Heart left ventricle (tissue), 16 donors: ENCODE measurements at places on chromosomes 7 and 10. TPM values are rescaled to one million over a fixed set of nuclear protein-coding genes. Genes with fewer than 3 reads are reported as not detected.

DNA sequence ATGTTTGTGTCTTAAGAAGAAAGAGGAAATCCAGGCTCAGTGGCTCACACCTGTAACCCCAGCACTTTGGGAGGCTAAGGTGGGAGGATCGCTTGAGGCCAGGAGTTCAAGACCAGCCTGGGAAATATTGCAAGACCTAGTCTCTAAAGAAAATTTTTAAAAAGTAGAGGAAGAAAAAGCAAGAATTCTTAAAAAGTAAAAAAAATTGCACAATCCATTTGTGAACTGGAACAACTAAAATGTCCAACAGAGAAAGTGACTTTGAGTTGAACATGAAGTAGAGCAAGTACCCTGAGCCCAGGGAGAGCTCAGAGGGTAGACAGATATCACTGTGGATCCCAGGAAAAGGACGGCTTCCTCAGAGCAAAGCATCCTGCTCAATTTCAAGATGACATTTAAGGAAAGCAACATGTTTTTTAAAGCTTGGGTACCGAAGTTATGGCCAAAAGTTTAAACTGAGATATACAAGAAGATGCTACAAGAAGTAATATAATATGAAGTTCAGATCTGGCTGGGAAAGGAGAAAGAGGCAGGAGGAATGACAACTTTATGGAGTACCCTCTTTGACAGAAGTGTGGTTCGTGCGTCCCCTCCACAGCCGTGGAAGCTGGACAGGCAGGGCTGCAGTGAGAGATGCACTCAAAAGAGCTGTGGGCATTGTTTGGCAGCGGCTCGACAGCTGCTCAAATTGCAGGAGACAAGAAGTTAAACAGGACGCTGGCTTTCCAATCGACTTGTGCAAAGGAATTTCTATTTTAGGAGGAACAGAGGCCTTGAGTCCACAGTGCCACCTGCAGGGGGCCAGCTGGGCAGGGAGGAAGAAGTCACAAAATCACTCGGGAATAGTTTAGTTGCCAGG lies 201.3 kb downstream of the JCAD start:
- peak; percentile 78 for DNase-seq

The ASZ1 gene
- total RNA-seq: not detected

The WNT2 gene
- not detected for total RNA-seq

- DNase-seq: no peak
These were observed 47.5 kb downstream of the FEZF1 start for GRCh38 chr7:122257056-122257455.

DNA sequence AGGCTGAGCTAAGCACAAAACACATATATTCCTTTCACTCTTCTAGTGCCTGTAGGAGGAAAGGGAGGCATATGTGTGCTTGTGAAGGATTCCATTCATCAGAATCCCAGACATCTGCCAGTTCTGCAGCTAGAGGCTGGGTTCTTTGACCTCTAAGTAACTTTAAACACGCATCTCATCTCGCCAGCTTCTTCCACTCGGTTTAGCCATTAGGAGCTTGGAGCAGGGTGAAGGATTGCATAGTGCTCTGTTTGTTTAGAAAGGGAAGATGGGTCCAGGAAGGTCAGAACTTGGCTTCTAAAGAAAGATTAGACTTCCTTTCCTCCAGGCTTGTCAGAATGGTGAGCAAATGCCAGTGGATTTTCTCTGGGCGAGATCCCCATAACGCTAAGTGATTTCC lies 43.6 kb downstream of the HK1 start:
- DNase-seq: no peak

DNA sequence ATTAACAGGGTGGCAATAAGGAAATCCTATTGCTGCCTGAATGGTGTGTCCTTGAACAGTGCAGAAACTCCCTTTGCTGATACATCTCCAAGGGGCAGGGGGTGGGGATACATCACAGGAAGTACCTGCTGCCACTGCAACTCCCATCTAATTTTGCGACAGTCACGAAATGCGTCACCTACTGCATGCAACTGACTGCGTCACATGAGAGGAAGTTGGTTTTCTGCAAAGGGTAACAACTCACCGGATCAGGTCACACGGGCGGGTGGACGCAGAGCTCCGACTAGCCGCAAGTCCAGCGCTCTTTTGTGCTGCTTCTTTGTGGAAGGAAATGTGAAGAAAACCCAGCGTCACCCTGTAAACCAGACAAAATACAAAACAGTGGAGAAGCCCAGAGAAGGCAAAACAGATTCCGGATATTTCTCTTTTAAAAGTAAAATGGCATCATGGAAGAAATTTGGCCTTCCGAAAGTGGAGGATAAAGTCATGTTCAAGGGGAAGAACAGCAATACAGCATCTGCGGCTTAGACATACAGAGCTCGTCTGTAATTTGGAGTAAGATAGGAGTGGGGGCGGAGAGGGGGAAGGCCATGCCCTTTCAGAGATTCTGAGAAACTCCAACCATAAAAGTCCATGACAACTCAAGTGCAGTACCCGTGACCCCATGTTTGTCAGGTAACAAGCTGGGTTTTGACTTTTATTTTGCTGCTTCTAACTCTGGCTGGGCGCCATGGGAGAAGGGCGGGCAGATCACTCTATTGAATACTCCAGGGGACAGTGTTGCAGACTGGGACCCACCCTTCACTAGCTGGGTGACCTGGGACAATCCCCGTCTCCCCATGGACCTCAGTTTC lies 32.3 kb upstream of the PLEKHS1 start:
- DNase-seq: no peak

DNA sequence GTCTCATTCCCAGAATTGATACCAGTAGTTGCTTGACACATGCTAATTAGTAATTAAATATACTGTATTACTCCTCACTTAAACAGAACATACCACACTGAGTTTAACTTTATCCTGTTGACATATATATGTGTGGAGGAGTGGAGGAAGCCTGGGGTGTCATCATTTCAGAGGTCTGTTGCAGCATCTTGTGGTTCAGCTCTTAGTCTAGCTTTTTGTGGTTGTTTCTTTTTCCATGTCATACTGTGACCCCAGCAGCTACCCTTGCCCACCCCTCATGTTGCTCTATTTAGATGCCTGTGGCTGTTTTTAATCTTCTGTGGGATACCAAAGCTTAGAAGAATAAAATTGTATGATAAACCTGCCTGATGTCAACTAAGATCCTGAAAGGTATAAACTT lies 875.4 kb downstream of the LRMDA start:
- DNase-seq: no peak

GRCh38 chr7:19293431-19293830 lies 148.2 kb upstream of the FERD3L start:
- no peak for DNase-seq

DNA sequence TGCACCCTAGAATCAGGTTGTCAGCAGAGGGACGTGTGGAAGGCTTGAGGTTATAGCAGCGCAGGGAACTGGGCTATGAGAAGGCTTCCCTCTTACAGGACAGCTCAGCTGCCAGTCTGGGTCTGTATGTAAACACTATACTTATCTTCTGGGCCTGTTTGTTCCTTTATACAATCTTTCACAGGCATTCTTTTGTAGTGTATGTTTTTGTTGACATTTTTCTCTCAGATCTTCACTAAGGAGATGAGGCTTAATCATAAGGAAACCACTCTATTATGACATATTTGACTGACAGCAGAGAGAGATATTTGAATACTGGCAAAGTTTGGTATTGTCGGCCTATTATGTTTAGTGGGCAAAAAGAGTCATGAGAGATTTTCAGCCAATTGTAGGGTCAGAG lies 929 bp downstream of the GBF1 start:
- DNase-seq: no peak

DNA sequence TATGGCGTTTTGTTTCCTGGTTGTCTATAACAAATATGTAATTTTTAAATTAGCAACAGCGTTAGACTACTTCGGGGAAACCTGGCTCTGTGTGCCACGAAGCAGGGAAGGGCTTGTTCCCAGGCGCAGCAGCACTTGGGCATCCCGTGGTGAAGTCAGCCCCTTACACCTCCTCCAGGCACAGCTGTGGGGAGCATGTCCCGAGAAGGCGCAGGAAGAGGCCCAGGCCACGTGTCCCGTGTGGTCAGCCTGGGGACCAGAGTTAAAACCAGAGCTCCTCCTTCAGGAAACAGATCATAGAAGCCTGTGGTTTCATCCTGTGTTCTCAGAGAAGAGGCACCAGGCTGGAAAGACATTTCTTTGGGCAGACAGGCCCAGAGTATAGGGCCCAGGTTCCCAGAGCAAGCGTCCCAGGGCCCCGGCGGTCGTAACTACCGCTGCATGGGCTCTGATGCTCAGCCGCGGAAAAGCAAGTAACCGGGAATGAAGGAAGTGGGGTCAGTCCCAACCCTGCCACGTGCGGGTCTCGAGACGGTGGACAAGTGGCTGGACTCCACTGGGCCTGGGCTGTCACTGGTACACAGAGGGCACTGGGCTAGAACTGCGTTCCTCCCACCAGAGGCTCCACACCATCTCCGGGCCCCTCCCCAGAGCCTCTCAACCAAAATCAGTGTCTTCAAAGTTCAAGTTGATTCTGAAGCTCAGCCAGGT lies 7.1 kb downstream of the NUDT1 start:
- peak; percentile 81 for DNase-seq

The MEOX2 gene
- total RNA-seq: 12.8 TPM

DNA sequence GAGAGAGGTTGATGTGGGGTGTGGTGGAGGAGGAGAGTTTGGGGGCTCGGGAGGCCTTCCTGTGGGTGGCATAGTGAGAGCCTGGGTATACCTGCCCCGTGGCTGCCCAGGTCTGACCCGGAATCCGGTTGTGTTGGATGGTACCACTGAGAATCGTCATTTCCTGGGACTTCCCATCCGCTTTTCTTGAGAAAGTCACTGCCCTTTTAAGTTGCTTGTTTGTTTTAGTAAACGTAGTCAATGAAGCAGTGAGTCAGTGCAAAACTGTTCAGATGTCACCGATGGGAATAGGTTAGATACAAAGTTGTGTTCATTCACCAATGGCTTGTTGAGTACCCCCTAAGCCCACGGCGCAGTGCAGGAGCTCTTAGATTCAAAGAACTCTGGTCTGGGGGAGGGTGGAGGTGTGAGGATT lies 285.8 kb downstream of the CAMK1D start:
- no peak for DNase-seq

- DNase-seq: no peak
These were observed 310.4 kb upstream of the IMMP2L start for GRCh38 chr7:111872450-111873325.

The GSTO2 gene
- total RNA-seq: 0.94 TPM

GRCh38 chr7:154503962-154504550 lies 451.9 kb downstream of the DPP6 start:
- DNase-seq: no peak

DNA sequence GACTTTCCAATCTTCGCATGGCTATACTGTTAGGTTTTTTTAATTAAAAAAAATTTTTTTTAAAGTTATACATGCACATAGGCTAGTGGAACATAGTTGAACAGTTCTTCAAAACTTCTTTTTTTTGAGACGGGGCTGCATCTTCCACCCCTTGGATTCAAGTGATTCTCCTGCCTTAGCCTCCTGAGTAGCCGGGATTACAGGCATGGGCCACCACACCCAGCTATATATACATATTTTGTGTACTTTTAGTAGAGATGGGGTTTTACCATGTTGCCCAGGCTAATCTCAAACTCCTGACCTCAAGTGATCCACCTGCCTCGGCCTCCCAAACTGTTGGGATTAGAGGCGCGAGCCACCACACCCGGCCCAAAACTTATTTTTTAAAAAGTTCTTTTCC lies 17.3 kb downstream of the ZNF777 start:
- DNase-seq: no peak

DNA sequence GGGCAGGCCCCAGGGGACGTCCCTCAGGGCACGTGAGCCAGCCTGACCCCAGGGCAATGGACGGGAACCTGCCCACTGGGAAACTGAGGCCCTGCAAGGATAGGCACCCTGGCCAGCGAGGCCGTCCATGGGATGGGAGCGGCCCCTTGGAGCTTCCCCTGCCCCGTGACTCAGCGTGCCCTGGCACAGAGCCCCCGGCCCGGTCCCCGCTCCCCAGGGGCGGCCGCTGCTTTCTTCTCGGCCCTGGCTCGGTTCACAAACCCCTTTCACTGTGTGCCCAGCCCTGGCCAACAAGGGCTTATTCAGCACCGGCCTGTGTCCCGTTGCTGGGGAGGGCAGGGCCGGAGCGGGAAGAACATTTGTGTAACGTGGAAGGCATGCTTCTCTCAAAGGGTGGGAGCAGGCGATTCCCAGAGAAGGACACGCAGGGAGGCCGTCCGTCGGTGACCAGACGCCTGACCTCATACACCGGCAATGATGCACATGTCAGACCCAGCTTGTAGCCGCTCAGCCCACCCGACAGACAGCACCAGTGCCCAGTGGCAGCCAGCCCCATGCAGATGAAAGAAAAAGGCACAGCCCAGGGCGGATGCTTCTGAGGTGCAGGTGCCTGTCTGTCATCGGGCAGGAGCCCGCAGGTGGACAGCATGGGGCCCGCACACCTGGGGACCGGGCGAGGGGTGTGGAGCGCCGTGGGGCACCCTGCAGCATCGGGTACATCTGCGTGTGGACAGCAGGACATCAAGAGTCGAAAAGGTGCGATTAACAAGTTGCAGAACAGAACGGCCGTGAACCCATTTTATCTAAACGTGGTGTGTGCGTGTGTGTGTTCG lies 94.5 kb downstream of the PDGFA start:
- DNase-seq: peak; percentile 61

The DGKI gene
- total RNA-seq: 1.0 TPM

The PTPRZ1 gene
- total RNA-seq: 0.44 TPM

- no peak for DNase-seq
These were observed 12.6 kb upstream of the WDFY4 start for GRCh38 chr10:48671914-48672595.

DNA sequence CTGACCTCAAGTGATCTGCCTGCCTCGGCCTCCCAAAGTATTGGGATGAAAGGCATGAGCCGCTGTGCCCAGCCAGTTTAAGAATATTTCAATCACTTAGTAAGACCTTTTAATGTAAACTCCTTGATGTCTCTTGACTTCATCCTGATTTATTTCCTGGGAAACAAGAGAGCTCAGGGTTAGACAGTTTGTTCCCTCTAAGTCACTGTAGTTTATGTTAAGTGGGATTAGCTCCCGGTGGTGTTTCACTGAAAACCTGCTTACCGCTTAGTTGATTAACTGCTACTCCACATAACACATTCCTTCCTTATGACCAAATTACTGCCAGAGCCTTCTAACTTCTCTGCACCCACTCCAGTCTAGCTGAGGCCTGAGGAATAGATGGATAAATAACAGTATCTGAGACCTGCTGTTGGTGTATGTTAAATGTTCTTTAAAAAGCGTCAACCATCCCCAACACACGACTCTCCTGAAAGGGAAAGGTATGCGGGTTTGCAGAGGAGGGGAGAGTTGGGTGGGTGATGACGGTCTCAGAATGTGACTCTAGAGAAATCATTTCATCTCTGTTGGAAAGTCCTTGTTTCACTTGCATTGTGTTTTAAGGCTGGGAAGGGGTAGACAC lies 48.7 kb downstream of the CREB3L2 start:
- no peak for DNase-seq
